ENCODE measurements at places on chromosomes 2 and 18.

DNA sequence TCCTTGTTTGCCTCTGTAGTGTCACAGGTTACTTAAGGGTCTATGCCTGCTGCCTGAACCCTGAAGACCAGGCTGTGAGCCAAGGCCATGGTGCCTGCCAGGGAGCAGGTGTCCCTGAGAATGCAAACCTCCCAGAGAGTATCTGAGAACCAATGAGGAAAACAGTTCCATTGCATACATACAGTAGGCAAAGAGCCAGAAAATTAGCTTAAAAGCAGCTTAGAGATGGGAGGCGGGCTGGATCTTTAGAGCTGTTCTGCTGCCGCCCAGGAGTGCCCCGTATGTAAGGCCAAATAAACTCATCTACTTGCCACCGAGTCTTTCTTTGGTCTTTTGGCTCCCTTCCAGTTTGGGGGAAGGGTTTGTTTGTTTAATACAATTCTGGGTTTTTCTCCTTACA, 327.9 kb downstream of the CLIP4 start:
- DNase-seq, result no peak

- DNase-seq, result no peak
Measured at GRCh38 chr2:55567298-55567697, 47.8 kb downstream of the CFAP36 start.

DNA sequence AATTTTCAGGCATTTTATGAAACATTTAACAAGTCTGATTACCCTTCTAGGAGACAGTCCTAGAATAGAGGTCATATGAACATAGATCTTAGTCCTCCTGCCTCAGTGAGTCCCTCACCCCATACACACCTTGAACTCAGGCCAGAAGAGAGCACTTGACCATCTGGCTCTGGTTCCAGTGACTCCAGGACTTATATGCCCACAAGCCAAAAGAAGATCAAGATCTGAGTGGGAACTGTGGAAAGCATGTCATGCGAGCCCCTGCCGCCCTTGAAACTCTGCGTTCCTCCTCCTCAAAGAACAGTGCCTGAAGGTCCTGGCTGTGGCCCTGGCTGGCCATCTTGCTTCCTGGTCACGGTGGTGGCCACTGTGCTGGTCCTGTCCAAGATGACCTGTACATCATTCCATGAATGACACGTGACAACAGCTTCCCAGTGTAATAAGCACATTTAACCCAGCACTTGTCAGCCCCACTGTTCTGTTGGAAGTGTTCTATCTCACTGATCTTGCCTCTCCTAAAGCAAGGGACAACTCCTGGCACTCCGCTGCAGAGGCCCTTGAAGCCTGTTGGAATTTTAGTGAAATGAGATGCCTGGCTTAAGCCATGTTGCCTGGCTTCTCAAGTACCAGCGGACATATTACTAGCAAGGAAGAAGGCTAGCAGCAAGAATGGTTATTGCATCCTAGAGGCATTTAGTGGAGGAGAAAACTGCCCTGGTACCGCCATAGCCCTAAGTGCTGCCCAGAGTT, 17.6 kb downstream of the TTC32 start:
- DNase-seq, result no peak

- no peak for DNase-seq
Measured at GRCh38 chr2:1676091-1676912, 68.0 kb downstream of the PXDN start.

GRCh38 chr2:42230891-42231290, 61.7 kb downstream of the EML4 start:
- no peak for DNase-seq

DNA sequence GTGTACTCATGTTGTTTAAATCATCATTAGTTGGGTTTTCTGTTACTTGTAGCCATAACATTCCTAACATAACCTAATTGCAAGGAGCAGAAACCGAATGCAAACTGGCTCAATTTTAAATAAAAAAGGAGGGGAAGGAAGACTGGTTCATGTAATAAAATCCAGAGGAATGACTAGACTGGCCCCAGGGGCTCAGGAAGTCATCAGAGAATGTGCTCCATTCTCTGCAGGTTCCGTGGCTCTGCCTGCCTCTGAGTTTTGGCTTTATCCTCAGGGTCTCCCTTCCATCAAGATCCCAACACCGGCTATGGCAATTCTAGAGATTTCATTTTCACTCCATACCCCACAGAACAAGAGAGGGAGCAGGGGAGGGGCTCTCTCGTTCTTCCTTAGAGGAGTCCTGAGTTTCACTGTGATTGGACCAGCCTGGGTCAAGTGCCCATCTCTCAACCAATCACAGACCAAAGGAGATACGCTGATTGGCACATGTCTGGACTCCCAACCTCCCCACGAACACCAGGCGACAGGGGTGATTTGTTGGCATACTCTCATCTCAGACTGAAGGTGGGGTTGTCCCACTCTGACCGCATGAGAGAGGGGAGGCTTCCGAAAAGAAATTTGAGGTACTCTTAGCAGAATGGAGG, 64.8 kb downstream of the NPPC start:
- no peak for DNase-seq

GRCh38 chr2:217746808-217747207, 256.0 kb downstream of the TNS1 start:
- no peak for DNase-seq

GRCh38 chr18:10365901-10366300, 88.5 kb upstream of the APCDD1 start:
- DNase-seq, result no peak

DNA sequence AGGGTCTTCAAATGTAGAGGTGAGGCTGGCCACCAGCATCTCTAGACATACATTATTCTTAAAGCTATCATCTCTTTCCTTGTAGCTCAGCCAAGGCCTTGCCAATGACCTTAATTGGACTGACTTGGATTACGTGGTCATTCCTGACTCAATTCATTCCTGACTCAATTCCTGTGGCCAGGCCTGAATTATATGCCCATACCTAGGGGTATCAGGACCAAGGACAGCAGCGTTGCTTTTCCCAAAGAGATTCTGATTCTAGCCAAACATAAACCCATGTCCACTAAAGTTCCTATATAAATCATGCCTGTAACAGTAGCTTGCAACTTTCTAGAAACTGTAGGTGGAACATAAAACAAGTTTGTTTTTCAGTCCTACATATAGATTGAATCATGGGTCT, 231.7 kb downstream of the ARL6IP6 start:
- no peak for DNase-seq

- no peak for DNase-seq
Measured at GRCh38 chr2:26088038-26088643, 54.3 kb downstream of the RAB10 start.

- no peak for DNase-seq
Measured at GRCh38 chr2:127637725-127638252, 8.2 kb upstream of the GPR17 start.

DNA sequence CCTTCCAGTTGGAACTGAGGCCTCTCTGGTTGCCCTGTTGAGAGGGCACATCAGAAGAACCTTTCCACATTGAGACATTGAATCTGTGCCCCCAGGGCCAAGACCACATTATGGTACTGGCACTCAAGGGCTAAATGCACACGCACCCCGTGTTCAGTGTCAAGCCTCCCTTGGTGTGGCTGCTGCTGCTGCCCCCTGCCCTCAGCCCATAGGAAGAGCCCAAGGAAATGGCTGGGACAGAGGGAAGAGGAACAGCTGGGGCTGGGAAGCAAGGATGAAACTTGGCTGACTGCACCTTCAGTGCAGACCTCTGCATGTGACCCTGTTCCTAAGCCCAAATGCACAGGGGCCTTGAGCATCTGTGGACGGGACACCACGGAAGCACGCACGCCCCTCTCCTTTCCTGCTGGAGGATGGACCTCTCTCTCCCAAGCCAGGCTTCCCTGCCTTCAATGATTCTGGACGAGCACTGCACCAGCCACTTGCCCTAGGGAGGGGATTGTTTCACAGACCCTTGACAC, 40.2 kb downstream of the NIFK start:
- no peak for DNase-seq

GRCh38 chr2:61018318-61018755, 282 bp upstream of the PUS10 start:
- no peak for DNase-seq

GRCh38 chr2:62705859-62706720, 577 bp downstream of the EHBP1 start:
- peak; percentile 26 for DNase-seq

DNA sequence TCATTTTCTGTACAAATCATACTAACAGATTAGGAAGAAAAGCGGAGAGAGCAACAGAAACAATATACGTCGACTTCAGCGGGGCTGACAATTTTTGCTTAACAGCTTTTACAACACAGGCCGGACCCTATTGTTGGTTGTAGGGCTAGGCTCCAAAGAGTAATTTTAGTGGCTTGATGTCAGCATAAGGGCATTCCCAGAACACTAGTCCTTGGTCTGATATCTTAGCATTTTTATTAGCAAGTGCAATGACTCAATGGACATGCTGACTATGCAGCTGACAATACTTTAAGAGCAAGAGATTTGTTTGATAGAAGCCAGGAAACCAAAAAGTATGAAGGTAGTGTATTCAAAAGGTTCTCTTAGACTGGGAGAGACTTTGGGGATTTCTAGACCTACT, 209.9 kb downstream of the LNPK start:
- DNase-seq, result no peak

GRCh38 chr18:46155641-46156051, 51.5 kb downstream of the HAUS1 start:
- DNase-seq, result no peak

DNA sequence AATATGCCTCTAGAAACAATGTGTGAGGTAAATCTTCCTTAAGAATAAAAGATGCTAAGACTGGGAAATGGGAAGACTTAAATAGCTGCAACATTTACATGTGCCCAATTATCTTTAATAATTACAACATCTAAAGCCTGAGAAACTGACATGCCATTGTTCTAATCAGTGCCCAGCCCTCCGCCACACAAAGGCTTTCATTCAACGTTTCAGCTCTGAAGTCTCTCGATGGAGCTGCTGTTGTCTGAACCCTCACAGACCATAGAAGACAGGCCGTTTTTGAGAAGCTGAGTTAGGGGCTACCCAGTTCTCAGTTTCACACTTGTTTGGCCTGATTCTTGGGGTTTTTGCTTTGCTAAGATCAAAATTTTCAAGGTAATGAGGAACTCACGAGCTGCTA, 315.4 kb upstream of the CHST9 start:
- DNase-seq, result no peak

GRCh38 chr18:44898498-44898897, 217.8 kb downstream of the SETBP1 start:
- DNase-seq, result no peak

- DNase-seq, result no peak
Measured at GRCh38 chr18:59994357-59994756, 94.6 kb downstream of the PMAIP1 start.

- DNase-seq, result no peak
Measured at GRCh38 chr2:112314856-112315255, 39.5 kb downstream of the ZC3H6 start.

DNA sequence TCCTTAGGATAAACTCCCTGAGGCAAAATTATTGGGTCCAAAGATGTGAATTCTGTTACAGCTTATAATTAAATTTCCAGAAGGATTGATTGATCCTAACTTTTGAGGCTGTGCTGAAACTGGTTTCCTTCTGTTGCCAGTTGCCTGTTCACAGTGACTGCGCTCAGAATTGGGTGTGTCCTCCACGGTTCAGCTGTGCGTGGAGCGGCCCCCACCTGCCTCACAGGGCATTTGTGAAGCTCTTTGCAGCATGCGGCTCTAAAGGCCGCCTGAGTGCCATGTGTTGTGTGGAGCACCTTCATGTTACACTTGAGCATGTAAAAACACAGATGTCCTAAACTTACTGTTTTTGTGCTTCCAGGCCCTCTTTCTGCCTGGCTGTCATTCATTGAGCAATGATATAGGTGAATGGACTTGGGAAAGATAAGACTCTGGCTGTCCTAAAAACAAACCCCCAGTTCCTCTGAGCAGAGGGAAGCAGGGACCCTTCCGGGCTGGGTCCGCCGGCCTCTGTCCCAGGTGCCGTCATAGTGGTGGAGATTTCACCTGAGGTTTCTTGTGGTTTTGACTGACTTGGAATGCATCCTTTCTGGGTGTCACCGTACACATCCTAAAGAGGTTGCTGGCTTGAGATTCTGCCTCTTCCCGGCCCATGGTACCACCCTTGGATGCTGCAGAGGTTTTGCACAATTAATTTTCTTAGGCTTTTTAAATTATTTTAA, 173.6 kb downstream of the LDLRAD4 start:
- no peak for DNase-seq

DNA sequence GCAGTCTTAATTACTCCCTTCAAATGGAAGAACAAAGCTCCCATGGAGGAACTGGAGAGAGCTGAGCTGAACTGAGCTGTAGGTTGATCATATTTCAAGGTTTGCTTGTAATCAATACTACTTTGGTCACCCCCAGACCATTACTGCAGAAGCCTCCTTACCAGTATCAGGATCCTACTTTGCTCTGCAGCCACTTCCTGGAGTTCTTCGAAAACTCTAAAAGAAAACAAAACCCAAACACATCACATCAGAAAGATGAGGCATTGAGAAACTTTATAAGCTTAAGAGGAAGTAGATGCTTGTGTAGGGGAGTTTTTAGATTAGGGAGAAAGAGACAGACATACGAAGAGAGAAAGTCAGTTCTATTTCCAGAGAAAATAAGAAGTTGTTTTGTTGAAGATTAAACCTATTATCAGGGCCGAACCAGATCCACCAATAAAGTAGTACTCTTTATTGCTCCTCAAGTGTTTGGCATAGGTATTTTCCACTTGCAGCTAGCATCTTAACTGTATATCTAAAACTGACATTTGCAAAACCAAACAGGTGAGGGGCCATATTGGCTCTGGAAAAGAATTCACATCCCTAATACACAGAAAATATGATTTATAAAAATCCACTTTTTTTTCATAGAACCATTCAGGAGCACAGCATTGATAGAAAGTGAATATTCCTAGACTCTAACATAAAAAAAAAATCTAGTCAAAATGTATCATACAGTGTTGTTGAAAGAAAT, 166.9 kb upstream of the KLF7 start:
- DNase-seq, result no peak

GRCh38 chr18:12236934-12237832, 17.0 kb upstream of the CIDEA start:
- DNase-seq, result peak; percentile 70

- DNase-seq, result no peak
Measured at GRCh38 chr2:162092008-162092390, 18.0 kb upstream of the DPP4 start.

DNA sequence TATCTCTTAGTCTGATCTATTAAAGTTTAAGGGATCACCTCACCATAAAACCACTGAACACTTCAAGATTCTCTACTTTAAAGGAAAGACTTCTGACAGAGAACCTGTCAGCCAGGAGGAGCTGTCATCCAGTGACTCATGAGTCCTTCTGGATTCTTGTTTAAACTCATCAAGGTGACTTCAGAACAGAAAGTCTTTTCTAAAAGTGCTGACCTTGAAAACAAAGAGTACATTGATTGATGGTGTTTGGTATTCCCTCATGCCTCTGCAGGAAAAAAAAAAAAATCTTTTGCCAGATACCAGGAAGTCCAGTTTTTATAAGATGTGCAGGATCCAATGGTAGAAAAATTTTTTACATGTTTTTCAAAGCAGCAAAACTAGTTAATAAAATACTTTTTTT, 12.3 kb downstream of the DSG2 start:
- DNase-seq, result no peak

- no peak for DNase-seq
Measured at GRCh38 chr2:237916296-237916695, 50.5 kb upstream of the UBE2F start.

GRCh38 chr2:28956890-28957289, 24.2 kb upstream of the TOGARAM2 start:
- no peak for DNase-seq
